Adrenal gland (tissue), 19 donors: ENCODE measurements at places on chromosomes 5 and 9. TPM values are rescaled to one million over a fixed set of nuclear protein-coding genes. Genes with fewer than 3 reads are reported as not detected.

MYORG gene
- 14.6 TPM for total RNA-seq

ZNF879 gene
- total RNA-seq = 1.9 TPM

PCDHGA2 gene
- total RNA-seq = 3.4 TPM

FST gene
- total RNA-seq = 1.5 TPM

PRRX2 gene
- 0.55 TPM for total RNA-seq

RASEF gene
- total RNA-seq = 0.23 TPM

LCP2 gene
- total RNA-seq = 5.2 TPM

PCDHB9 gene
- total RNA-seq = 0.30 TPM

IL31RA gene
- total RNA-seq = not detected

IL33 gene
- total RNA-seq = 28.3 TPM

IL9 gene
- not detected for total RNA-seq

FAM81B gene
- not detected for total RNA-seq

ADGRD2 gene
- total RNA-seq = not detected

NR6A1 gene
- total RNA-seq = 2.1 TPM

GABRB2 gene
- total RNA-seq = 0.33 TPM

CDH9 gene
- total RNA-seq = 1.3 TPM

CDHR2 gene
- total RNA-seq = 0.17 TPM

CTSL gene
- total RNA-seq = 122 TPM

SHB gene
- total RNA-seq = 17.4 TPM

MSX2 gene
- total RNA-seq = 0.39 TPM

CDK7 gene
- 31.0 TPM for total RNA-seq

PKN3 gene
- total RNA-seq = 1.7 TPM

KLF9 gene
- total RNA-seq = 80.7 TPM

LAMC3 gene
- total RNA-seq = 45.2 TPM

ELL2 gene
- total RNA-seq = 15.2 TPM

GHR gene
- 12.7 TPM for total RNA-seq

GFI1B gene
- total RNA-seq = not detected

SREK1IP1 gene
- 21.5 TPM for total RNA-seq

PDLIM4 gene
- total RNA-seq = 1.7 TPM

SPINK7 gene
- total RNA-seq = not detected

DDX4 gene
- not detected for total RNA-seq

EIF4E1B gene
- 0.44 TPM for total RNA-seq

SHOC1 gene
- 3.7 TPM for total RNA-seq

SHISAL2B gene
- not detected for total RNA-seq

COL15A1 gene
- total RNA-seq = 66.2 TPM

PAM gene
- total RNA-seq = 531 TPM

C9orf153 gene
- 0.28 TPM for total RNA-seq

CBY3 gene
- total RNA-seq = 0.11 TPM

PCDHB5 gene
- 5.1 TPM for total RNA-seq

SPATA6L gene
- 1.6 TPM for total RNA-seq

ZDHHC11B gene
- total RNA-seq = 1.3 TPM

TRIM36 gene
- total RNA-seq = 4.3 TPM

STPG3 gene
- total RNA-seq = 0.25 TPM

CDKN2B gene
- 5.2 TPM for total RNA-seq
